ENCODE measurements at places on chromosomes 4 and X.

DNA sequence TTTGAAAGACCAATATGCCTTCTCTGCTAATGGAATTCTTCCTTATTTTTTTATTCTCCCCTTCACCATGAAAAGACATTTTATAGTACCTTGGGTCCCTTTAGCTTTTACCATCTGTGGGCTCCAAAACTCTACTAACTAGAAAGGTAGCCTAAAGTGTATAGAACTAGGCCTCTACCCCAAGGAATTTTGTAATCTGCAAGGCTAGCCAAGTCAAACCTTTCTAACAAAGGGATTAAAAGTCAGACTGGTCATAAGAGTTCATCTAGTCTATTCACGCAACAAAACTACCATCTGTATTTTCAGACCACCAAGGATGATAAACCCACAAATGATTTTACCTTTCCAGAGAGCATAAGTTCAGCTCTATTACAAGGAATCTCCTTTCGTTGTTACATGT lies 189.5 kb upstream of the DCAF8L1 start:
- no peak for DNase-seq

DNA sequence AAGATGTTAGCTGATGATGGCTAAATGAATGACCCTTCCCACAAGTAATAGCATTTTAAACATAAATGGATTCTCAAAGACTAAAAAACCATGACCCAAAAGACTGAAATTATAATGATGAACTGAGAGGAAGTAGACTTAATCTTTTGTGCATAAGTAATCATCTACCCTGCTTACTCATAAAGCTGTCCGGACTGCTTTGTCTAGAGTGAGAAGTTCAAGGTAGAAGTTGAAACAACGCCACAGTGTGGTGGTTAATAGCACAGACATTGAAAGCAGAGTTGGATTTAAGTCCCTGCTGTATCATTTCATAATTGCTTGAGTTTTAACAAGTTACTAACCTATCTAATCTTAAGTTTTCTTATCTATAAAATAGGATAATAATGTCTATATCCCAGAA lies 346.6 kb downstream of the CENPC start:
- no peak for DNase-seq

- no peak for DNase-seq
Observed at GRCh38 chr4:25021216-25021615, 9.5 kb downstream of the LGI2 start.

DNA sequence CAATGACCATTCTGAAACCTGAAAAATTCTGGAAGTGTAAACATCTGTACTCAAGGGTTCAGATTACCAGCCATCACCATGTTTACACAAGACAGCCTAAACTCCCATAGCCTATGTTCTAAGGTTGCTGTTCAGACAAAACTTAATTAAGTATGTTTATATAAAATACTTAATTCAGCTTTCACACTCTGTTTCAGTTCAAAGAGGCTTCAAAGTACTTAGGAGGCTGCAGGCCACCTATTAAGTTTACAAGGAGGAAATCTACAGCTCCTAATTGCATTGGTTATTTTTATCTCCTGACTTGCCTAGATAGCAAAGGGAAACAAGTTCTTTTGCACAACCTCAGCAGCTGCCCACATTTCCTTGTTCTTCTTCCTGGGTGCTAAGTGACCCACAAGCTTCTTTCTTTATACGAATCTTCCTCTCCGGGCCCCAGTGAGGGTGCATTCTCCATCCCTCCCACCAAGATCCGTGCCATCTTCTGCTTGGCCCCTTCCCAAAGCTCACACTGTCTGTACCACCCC lies 2.0 kb downstream of the GAK start:
- DNase-seq, result no peak

DNA sequence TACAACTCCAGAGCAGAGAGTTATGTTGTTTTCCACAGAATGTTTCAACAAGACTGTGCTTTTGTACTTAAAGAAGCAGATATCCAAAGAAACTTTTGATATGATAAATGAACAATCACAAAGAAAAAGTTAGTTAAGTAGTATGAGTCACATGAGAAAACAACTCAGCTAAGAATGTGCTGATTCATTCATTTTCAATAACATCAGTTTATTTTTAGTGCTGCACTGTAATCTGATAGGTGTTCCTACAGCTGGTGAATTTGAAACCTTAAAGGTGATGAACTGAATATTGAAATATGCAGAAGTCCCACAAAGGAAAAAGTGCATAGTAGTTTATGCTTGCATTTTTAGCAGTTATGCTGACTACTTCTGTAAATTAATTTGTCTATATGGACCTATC lies 180.3 kb upstream of the TENM3 start:
- DNase-seq, result no peak

- DNase-seq, result no peak
Observed at GRCh38 chrX:71147496-71148277, 3.0 kb downstream of the NLGN3 start.

GRCh38 chr4:17013382-17014006 lies 115.0 kb upstream of the LDB2 start:
- no peak for DNase-seq

Data from GM12891 (cell line).